HFF-Myc (cell line): ENCODE measurements at places on chromosomes 7 and 10.
A peak's percentile ranks its signal among the peaks of the same experiment; 100 is the strongest.

- DNase-seq = no peak
These were observed 23.3 kb upstream of the HSPA12A start for GRCh38 chr10:116765648-116766081.

GRCh38 chr10:660413-660969 lies 29.0 kb downstream of the DIP2C start:
- DNase-seq = no peak

DNA sequence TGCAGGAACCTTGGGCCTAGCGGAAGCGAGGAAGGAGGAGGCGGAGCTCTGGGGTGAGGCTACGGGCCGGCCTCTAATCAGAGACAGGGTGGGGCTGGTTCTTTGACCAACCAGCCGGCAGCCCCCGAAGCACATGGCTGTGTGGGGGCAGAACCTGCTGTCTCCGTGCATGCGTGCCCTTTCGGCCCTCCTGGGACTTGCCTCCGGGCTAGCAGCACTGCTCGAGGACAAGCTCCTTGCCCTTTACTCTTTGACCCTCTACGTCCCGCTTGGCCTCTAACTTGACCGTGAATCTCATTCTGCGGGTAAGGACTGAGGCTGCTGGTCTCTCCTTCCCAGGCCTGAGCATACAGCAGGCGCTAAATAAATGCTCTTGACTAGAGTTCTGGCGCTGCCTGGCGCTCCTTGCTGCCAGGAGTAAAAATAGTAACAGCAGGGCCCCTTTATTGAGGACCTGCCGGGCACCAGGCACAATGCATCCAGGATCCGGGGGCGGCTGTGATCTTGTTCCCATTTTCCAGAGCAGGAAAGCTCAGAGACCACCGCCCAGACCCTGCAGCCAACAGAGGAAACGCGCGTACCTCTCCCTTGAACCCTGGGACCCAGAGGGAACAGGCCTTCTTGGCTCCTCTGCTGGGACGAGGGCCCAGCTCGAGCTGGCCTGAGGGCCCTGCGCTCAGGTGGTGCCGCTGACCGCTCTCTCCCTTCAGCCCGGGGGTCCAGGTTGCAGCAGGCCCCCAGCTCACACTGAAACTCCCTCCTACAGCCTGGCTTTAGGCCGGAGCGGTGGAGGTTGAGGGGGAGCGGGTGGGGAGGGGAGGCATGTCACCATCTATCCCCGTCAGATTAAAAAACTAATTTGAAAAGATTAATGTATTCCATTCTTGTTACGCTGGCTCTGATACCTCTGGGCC lies 2.7 kb upstream of the COMTD1 start:
- DNase-seq = no peak

- peak; percentile 7 for DNase-seq
These were observed 6.2 kb upstream of the MBL2 start for GRCh38 chr10:52778511-52779392.

DNA sequence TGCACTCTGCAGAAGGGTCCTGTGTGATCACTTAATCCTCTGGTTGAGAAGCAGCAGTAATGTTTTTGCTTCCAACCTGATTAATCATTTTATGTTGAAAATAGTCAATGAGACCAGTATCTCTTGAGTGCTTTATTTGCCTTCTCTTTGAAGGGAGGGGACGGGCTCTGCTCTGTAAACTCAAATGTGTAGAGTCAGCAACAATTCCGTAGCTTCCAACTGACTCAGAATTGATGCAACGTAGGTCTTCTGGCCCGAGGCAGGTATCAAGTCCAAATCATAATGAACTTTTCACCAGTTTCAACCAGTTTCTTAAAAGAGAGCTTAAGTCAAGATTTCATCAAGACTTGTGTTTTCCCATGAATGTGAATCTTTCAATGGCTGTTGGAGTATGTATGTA lies 26.3 kb downstream of the GUSB start:
- DNase-seq = no peak

DNA sequence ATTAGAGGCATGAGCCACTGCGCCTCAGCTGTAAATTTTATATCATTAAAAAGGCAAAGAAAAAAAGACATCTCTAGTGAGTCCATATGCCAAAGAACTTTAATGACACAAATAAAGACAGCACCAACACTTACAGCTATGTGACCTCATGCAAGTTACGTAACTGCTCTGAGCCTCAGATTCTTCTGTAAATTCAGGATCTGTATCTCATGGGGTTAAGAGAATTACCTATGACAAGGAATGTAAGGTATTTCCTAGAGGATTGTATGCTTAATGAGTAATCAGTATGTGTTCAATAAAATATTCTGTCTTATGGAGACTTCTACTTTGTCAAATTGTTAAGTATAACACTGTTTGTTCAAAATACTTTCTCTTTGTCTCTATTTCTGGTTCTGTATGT lies 274.0 kb upstream of the GLI3 start:
- DNase-seq = no peak

DNA sequence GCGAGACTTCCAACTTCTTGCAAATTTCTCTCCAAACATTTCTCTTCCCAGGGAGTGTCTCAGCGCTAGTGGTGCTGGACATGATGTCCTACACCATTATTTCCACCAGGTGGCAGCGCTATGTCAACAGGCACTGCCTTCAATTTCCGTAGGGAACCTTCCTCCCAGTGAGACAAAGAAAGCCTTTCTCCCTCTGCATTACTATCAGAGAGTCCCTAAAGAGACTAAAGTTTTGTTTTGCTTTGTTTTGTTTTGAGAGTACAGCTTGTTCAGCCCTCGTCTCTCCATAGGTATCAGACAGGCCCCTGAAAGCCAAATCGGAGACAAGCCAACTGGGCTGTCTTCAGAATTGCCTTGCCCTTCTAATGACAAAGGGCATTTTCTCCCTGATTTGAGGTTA lies 44.2 kb upstream of the GGCT start:
- peak; percentile 67 for DNase-seq

DNA sequence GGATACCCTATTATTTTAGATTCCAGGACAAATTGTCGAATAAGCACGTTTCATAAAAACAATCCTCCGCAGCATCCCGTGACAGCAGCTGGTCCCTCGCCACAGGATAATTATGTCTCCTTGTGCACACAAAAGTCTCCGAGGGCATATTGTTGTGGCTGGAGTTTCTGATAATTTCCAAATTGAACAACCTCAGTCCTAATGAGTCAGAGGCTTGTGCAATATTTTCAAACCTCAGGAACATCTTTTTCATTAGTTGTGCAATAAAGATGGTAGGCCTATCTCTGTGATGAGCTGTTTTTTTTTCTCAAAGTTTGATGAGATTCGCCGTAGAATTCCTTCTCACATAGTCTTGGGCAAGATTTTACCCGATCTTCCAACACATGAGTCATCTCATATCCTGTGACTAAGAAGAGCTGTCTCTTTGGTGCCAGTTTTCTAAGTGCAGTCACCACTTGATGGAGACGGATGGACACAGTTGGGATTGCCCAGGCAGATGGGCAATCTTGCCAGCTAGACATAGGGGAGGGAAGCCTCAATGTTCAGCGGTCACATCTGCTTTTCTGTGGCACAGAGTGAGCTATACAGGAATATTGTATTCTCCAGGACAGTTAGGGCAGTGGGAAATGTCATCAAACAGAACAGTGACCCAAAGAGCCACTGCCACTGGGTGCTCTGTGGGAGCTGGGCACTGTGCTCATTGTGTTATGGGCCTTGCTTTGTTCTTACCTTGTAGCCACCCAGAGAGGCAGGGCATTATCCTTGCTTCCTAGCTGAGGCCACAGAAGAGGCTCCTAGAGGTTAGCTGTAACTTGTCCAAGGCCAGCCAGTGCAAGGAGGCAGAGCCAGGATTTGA lies 7.8 kb downstream of the HTRA1 start:
- peak; percentile 67 for DNase-seq

GRCh38 chr7:24717694-24718320 lies 39.5 kb downstream of the GSDME start:
- no peak for DNase-seq

DNA sequence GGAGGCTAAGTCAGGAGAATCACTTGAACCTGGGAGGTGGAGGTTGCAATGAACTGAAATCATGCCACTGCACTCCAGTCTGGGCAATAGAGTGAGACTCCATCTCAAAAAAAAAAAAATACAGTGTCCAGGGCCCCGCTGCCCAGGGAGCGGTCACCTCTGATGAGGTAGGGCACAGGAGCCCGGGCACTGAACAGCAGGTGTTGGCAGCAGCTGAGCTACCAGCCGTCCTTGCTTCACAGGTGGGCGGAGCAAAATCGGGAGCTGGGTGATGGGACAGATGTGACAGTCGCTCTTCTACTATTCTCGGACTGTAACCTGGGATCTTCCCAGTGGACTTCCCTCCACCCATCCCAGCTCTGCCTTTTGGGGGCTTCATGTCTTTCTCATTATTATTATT lies 49.4 kb downstream of the GTF2IRD1 start:
- no peak for DNase-seq

DNA sequence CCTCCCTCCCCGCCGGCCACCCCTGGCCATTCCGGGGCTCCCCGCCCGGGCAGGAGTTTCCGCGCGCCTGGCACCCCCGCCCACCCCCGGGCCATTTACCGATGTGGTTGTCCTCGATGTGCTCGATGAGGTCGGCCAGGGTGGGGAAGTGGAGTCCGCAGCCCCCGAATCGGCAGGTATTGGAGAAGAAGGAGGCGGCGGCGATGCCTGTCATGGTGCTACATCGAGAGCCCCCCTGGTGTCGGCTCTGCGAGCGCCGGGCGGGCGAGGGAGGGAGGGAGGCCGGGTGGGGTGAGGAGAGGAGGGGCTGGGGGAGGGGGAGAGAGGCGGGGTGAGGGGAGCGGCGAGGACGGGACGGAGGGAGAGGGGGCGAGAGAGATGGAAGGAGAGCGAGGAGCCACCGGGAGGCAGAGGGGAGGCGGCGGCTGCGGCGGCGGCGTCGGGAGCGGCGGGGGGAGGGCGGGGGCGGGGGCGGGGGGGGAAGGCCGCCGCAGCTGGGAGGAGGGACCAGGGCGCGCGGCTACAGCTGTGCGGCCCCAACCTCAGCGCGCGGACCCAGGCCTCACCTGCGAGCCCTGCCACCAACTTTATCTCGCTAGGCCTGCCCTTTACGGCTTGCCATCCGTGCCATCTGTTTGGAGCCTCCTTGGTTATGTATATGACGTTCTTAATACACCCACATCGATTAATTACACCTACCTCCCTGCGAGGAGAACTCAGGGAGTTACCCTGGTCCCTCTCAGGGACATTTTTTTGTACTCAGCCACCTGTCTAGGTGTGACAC lies at the start of gene JAZF1:
Gene JAZF1 (minus strand): TSS at position 432 of the 784 bp plus-strand sequence.
- DNase-seq = no peak

GRCh38 chr10:91551856-91552255 lies 81.0 kb downstream of the PPP1R3C start:
- peak; percentile 37 for DNase-seq

GRCh38 chr10:51861051-51861450 lies 161.7 kb upstream of the CSTF2T start:
- no peak for DNase-seq
